ENCODE measurements at places on chromosomes 2 and 18. TPM values are rescaled to one million over a fixed set of nuclear protein-coding genes. Genes with fewer than 3 reads are reported as not detected.

DNA sequence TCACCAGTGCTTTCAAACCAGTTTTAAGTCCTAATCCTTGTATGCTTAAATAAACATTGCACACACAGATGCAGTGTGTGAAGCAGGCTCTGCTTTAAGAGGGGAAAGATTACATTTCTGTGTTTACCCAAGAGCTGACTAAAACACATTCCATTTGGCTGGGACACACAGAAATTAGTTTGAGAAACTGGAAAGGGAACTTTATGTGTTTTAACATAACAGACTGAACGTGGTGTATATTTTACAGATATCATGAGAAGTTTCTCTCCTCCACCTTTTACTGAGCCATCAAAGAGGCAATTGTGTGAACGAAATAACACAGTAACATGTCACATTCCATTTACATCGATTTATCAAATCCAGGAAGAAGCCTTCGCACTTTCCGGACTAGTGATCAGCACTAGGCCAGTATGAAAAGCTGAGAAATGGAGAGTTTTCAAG lies 121.8 kb downstream of the MAIP1 start:
- peak; percentile 64 for DNase-seq

DNA sequence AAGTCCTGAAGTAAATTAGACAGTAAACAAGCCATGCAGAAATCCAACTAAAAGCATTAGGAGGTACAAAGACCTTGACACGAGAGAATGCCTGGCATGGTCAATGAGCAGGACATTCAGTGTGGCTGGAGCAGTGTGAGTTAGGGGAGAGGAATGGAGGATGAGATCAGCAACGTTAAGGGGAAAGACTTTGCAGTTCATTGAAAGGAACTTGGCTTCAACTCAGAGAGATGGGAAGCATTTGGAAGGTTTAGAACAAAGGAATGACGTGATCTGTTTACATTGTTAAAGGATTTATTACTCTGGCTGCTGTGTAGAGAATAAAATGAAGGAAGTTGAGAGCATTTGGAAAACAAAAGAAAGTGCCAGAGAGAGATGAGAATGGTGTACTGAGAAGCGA lies 621.3 kb downstream of the XIRP2 start:
- peak; percentile 69 for DNase-seq

DNA sequence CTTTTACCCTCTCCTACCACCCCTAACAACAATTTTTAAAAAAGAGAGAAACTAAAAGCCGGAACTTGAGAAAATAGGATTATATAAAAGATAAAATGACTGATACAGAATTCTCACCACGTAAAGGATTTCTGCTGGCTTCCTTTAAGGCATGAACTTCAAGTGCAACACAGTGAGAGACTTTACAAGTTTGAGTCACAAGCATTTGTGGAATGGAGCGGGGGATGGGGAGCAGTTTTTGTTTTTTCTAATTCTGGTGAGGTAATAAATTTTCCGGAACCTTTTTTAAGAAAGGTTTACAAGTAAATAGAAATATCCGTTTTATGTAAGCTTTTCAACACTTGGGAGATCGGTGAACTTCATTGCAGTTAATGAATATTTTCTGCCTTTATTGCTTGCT lies 1.8 kb upstream of the CDH2 start:
- DNase-seq = peak; percentile 60

DNA sequence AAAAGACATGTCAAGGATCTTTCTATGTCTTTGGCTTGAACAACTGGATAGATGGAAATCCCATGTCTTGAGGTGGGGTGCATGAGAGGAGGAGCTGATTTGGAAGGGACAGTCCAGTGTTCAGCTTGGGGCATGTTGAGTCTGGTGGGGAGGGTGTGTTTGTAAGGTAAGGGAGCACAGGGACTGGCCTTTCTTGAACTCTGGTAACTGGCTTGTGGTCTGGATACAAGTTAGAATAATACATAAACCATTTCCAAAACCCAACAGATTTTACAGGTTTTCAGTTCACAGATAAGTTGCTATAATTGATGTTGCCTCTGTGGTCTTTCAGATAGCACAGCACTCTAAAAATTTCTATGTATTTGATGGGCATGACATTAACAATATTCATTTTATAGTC lies 24.2 kb downstream of the RHBDD1 start:
- no peak for DNase-seq

GRCh38 chr2:44954889-44955592 lies 13.5 kb downstream of the SIX3 start:
- DNase-seq = no peak

DNA sequence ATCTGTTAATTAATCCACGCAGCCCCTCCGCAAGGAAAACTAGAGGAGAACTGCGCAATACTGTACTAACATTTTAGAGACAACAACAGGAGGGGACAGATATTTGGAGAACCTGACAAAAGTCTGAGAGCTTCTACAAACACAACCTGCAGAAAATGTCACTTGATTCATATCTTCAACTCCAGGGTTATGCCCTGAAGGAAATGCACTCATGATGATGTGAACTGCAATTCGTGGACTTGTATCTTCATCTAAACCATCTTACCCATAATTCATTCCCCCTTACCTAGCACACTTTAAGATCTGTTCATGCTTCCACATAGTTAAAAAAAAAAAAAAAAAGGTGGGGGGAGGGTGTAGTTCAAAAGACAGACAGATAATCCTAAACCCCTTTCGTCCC lies 75.5 kb downstream of the AFF3 start:
- DNase-seq = no peak

DNA sequence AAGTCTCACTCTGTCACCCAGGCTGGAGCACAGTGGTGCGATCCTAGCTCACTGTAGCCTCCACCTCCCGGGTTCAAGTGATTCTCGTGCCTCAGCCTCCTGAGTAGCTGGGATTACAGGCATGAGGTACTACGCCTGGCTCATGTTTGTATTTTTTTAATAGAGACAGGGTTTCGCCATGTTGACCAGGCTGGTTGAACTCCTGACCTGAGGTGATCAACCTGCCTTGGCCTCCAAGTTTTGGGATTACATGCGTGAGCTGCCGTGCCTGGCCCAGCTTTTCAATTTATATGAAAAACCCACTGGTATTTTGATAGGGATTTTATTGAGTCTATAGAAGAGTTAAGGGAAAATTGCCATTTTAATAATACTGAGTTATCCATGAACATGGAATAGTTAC lies 63.3 kb downstream of the XRCC5 start:
- DNase-seq = no peak

GRCh38 chr2:216034065-216034464 lies 20.7 kb upstream of the MREG start:
- DNase-seq = peak; percentile 78

- no peak for DNase-seq
Measured at GRCh38 chr2:208479342-208479741, 72.8 kb downstream of the PTH2R start.

DNA sequence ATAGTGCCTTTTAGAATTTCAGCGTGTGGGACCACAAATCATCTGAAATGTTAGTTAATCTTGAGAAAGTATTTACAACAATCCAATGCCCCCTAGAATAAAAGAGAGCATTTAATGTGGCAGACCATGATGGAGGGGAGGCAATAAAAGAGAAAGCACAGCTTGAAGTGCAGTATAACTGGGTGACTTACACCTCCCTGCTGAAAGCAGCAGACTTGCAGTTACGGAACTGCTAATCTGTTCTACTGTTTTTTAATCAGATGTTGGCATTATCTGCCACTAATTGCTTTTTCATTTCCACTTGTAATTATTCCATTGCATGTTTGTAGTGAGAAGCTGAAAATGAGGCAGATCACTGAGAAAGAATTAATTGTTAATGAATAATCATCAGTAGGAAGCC lies 130.5 kb upstream of the ITGA4 start:
- DNase-seq = no peak

DNA sequence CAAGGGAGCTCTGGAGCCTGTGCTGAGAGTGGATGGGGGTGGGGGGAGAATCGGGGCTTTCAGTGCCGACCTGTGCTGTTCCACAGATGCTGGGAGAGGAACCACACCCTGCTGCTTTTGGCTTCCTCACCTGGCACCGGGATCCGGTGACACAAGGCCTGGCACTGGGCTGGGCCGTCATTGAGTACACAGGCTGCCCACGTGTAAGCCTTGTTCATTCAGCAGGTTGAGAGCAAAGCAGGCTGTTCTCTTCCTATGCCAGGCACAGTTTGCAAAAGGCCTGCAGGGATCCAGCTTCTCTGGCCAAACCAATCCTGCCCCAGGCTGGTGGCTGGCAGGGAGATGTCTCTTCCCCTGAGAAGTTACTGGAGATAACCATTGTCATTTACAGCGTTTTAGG lies 17.1 kb downstream of the TRIB2 start:
- DNase-seq = no peak

DNA sequence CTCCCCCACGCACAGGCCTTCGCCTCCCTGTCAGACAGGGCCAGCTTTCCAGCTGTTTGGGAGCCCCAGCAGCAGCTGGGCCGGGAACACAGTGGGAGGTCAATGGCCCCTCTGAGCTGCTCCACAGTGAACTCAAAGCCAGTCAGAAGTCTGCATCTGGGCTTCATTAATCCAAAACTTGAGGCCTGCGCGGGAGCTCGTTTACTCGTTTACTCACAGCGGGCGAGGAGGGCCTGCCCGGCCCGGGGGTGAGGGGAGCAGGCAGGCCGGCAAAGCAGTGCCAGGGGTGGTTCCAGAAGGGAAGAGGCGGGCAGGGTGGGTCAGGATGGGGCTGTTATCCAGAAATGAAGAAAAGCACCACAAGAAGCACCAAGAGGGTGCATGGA lies 36.8 kb upstream of the SEMA4C start:
- DNase-seq = peak; percentile 59

- DNase-seq = no peak
Measured at GRCh38 chr2:43511199-43511598, 84.6 kb downstream of the THADA start.

DNA sequence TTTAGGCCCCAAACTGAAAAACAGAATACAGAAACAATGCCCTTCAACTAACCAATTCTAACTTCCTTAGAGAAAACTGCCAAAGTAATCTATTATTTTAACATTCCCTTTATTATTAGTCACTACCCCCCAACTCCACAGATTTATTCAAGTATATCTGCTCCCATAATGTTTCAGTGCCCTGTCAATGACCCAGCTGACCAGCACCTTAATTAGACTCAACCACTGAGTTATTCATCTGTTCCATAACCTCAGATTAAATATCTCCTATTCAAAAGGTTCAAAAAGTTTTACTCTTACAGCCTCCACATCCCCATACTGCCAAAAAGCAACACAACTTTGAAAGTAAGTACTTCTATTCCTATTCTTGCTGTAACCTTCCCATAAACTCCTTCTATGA lies 202.4 kb downstream of the EXOC6B start:
- no peak for DNase-seq

DNA sequence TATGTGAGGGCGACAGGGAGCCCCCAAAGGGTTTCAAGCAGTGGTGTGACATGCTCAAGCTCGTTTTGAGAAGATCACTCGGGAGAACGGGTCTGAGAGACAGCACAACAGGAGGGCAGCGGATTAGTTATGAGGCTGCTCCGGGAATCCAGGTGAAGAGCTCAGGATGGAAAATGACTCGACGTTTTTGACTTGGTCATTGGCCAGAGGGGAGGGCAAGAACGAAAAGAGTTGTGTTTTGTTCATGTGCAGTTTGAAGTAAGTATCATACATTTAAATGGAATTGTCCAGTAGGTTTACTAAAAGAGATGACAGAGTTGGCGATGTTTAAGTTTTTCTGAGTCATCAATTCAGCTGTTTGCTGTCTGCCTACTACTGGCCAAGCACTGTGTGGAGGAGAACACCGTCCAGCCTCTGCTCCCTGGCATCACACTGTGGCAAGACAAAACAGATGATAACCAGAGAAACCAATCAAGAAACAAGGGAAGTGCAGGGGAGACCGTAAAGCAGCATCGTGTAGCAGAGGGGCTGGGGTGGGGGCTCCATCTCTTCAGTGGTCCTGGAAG lies 25.3 kb upstream of the ANXA4 start:
- no peak for DNase-seq

GRCh38 chr2:227368574-227368973 lies 10.5 kb downstream of the TM4SF20 start:
- no peak for DNase-seq

- DNase-seq = no peak
Measured at GRCh38 chr2:11554399-11554716, 20.5 kb downstream of the GREB1 start.

DNA sequence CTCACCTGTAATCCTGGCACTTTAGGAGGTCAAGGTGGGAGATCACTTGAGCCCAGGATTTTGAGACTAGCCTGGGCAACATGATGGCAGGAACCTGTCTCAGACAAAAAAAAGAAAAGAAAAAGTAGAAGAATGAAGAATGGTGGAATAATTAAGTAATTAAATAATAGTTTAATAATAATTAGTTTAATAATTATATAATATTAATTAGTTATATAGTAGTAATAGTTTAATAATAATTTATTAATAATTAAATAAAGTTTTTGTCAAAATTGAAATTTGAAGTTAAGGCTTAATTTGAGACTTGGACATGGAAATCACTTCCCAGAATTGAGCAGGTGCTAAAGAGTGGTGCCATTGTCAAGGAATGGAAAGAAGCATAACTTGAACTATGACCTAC lies 52.2 kb upstream of the ABCA12 start:
- DNase-seq = no peak

- no peak for DNase-seq
Measured at GRCh38 chr2:202339071-202339870, 36.9 kb upstream of the BMPR2 start.

GRCh38 chr2:23355001-23355400 lies 30.0 kb upstream of the KLHL29 start:
- no peak for DNase-seq

DNA sequence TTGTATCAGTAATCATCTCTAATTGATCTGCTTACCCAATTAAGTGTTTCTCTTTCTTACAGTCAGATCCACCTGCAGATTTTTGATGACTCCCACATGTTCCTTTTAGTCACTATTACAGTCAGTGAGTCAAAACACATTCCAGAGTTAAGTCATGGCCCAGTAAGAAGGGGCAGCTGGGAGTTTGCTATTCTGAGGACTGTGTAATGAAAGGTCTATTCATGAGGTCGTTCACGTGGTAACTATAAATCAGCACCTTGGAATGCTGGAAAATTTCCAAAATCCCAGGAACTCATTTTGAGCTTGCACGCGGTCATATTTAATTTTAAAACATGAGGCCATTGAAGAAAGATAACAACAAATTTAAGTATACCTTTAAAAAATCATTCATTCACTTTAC lies 252.5 kb downstream of the XIRP2 start:
- DNase-seq = peak; percentile 48

GRCh38 chr18:34342960-34343359 lies 118.2 kb upstream of the NOL4 start:
- no peak for DNase-seq

- no peak for DNase-seq
Measured at GRCh38 chr2:171406044-171406443, 27.7 kb downstream of the METTL8 start.

DNA sequence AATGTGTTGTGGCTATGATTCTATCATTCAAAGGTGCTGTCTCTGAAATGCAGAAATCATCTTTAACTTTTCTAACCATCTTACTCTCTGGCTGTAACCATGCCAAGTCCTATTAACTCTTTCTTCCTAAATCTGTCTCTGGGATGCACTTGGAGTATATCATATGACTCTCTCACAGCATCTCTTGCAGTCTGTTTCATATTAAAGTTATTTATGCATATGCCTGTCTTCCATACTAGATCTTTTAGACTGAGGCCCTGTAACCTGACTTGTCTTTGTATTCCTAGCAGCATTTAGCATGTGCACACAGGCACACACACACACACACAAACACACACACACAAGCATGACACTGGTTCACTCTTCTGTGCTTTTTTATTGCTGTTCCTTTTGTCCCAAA lies 320.6 kb downstream of the ETAA1 start:
- DNase-seq = no peak

The SPDYA gene
- total RNA-seq = 1.6 TPM

The UBE2E3 gene
- total RNA-seq = 78.7 TPM

The HNMT gene
- 61.6 TPM for total RNA-seq

The FOXI3 gene
- not detected for total RNA-seq

The ALPP gene
- not detected for total RNA-seq

The XDH gene
- total RNA-seq = 3.1 TPM

The CRACDL gene
- 14.8 TPM for total RNA-seq

The SIX3 gene
- total RNA-seq = 0.16 TPM
